ENCODE measurements at places on chromosomes 4 and X.
A peak's percentile ranks its signal among the peaks of the same experiment; 100 is the strongest.

- DNase-seq: no peak
Observed at GRCh38 chr4:61630548-61630947, 430.4 kb downstream of the ADGRL3 start.

- no peak for DNase-seq
Observed at GRCh38 chr4:92522356-92522755, 218.6 kb downstream of the GRID2 start.

DNA sequence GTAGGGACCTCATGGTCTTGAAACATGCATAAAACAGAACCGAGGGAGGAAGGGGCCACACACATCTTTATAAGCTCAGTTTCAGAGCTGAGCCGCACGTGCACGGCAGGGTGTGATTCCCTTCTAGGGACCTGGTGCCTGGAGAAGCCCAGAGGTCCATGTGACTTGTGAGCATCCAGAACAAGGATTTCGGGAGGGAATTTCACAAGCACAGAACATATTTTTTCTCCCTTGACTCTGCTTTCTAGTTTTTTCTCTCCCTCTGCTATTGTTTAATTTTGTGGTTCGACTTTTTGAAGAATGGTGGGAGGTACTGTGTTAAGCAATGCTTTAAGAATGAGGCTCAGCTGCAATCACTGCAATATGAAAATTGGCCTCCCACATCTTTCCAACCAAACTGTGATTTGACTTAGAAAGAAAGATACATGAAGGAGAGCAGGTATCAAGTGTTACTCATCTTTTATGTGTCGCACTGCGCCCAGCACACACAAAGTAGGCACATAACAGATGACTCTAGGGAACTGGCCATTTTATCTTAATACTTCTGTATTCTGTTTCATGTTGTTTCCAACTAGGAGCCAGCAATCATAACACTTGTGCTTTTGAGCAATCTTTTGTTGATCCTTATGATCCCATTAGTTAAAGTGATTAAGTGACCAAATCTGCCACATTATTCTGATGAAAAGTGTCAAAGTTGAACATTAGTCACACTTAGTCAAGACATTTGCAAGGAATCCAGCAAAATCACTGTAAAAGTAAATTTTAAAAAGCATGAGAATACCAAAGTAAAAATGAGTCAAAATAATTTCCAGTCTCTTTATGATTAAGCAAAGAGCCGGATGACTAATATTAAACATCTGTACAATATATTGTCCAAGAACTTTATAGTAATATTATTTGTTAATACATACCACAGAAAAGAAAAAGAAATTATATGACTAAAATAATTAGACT is 86.4 kb downstream of the SHISA3 start:
- DNase-seq: peak; percentile 88

- DNase-seq: peak; percentile 8
Observed at GRCh38 chrX:7120878-7121219, 26.7 kb upstream of the STS start.

DNA sequence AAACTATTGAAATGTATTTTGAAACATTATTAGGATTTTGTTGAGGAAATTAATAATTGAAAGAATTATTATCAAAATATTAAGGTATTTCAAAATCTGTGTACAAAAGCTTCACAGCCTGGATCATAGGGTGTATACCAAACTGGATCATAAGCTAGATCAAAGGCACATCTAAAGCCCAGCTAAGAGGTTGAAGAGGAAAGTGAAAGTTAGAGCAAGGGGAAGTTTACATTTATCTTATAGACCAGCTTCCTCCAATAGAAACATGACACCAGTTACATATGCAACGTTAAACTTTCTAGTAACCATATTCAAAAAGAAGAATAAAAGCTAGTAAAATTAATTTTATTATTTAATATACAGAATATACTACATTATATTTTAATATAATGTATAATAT is 227.2 kb upstream of the BMP3 start:
- no peak for DNase-seq

DNA sequence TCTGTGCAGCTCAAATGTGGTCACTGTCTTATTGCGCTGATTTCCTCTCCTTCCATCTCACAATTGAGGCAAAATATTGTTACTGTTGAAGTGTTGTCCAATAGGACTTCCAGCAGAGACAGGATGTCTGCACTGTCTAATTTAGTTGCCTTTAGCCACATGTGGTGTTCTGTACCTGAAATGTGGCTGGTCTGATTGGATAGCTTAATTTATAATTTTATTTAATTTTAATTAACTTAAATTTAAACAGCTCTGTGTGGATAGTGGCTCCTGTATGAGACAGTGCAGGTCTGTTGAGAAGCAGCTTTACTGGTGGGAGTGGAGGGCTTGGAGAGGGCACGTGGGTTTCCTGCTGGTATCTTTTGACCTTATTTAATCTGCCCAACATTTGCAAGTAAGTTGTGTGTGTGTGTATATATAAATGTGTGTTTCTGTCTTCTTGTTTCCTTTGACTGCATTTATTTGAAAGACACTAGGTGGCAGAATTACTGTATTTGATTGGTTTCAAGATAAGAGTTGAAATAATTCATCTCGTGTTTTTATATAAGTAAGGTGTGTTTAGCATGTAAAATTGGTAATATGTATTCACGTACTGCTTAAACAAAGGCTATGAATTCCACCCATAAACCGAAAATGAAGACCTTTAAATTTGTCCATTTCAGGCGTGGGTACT is 55.3 kb upstream of the MSANTD1 start:
- DNase-seq: peak; percentile 27

DNA sequence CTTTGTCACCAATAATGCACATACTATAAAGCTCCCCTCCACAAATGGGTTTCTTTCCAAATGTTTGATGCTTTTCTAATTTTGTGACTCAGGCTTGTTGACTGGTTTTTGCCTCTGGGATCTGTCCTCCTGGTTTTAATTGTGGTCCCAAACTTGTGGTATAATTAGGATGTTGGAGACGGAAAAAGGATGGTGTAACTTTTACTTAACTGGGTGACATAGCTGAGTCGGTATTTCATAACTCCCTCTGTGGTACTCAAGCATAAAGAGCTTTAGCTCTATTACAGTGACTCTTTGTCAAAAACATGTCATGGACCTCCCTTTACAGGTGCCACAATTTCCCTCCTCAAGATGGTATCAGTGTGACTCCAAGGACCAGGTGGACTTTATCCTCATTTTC is 119.7 kb upstream of the RBPJ start:
- DNase-seq: no peak

GRCh38 chr4:145528601-145529000 is 46.9 kb downstream of the SMAD1 start:
- no peak for DNase-seq

DNA sequence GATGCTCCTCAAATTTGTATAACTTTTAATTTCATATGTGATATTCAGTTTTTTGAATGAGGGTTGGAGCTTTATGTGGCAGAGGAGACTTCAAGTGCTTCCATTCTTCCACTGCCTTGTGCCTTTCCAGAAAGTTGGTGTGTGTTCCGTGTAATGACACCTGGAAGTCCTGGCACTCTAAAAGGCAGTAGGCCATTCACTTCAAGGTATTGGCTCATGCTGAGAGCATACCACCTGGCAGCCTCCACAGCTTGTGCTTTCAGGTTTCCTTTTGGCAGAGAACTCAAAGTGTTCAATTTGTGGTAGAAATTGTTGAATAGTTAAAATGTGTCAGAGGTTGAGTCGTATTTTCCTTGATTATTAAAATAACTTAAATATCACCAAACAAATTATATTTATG is 49.6 kb downstream of the GRIA2 start:
- no peak for DNase-seq

GRCh38 chr4:147975933-147976928 is 244.3 kb downstream of the ARHGAP10 start:
- peak; percentile 49 for DNase-seq

GRCh38 chr4:137994853-137995252 is 247.3 kb downstream of the SLC7A11 start:
- peak; percentile 22 for DNase-seq

- DNase-seq: peak; percentile 86
Observed at GRCh38 chr4:80045786-80046185, 27.2 kb downstream of the ANTXR2 start.

- no peak for DNase-seq
Observed at GRCh38 chr4:181364504-181364903, 878.7 kb upstream of the TENM3 start.

DNA sequence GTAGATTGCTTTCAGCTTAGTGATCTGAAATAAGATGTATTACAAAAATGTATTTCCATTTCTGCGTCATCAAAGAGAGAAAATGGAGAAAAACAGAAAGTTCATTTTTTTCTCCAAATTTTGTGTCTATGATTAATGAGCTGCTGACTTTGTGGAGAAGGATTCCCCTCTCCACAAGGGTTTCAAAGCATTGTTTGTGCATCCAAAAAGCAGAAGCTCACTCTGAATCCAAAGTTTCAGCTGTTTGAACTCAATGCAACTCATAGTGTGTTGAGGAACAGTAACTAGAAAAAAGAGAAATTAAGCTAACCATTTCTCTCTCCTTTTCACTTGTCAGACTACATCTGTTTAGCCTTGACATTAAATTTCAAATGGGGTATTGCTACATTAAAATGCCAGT is 62.9 kb upstream of the SLC7A11 start:
- DNase-seq: no peak

DNA sequence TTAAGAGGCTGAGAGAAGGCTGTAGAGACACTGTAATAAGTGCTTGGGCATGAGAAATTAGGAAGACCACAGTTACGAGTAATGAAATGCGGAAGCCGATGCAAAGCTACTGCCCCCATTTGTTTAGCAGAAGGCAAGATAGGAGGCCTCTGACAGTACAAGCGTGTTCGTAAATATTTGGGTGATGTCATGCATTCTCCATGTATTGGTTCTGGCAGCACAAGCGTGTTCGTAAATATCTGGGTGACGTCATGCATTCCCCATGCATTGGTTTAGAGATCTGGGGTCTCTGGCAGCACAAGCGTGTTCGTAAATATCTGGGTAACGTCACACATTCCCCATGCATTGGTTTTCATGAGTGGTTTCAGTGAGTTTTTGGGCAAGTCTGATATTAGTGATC is 661.5 kb upstream of the FRG1 start:
- no peak for DNase-seq

- peak; percentile 58 for DNase-seq
Observed at GRCh38 chr4:170672381-170672965, 582.7 kb upstream of the AADAT start.

GRCh38 chrX:18887177-18887824 is 96.6 kb downstream of the PHKA2 start:
- no peak for DNase-seq

DNA sequence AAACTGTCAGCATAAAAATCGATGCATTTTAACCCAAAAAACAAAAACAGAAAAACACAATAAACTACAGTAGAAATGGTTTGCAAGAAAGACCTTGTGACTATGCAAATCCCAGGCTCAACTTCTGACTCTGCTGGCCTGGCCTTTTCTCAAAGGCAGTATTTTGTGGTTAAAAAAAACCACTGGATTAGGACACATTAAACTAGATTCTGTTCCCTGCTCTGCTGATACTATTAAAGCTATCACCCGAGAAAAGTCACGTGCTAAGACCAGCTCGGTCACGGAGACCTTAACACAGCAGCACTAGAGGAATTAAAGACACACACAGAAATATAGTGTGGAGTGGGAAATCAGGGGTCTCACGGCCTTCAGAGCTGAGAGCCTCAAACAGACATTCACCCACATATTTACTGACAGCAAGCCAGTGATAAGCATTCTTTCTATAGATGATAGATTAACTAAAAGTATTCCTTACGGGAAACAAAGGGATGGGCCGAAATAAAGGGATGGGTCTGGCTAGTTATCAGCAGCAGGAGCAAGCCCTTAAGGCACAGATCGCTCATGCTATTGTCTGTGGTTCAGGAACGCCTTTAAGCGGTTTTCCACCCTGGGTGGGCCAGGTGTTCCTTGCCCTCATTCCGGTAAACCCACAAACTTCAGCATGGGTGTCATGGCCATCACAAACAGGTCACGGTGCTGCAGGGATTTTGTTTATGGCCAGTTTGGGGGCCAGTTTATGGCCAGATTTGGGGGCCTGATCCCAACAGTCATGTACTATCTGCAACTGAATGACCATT is 16.1 kb downstream of the CBR4 start:
- DNase-seq: peak; percentile 46

GRCh38 chr4:25656031-25656430 is 380 bp downstream of the SLC34A2 start:
- no peak for DNase-seq

- peak; percentile 37 for DNase-seq
Observed at GRCh38 chrX:55488006-55488592, 1.5 kb downstream of the USP51 start.

GRCh38 chrX:25650216-25650820 is 487.8 kb upstream of the MAGEB18 start:
- peak; percentile 38 for DNase-seq

DNA sequence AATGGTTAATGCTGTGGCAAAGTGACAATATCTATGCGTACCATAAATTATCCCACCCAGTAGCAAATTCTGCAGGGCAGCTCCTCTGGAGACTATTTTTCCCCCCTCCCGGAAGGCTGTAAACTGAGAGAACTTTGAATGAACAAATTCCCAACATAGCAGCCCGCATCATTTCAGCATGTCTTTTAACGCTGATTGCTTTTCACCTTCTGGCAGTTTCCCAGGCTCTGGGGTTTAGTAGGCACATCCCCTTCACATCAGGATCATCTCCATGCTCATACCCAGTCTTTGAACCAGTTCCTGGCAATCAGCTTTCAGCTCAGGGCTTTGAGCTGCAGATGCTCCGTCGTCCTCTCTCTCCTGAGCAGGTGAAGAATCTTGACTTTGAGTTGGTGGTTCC is 26.6 kb upstream of the WDR1 start:
- no peak for DNase-seq

- DNase-seq: no peak
Observed at GRCh38 chr4:101956068-101956825, 165.7 kb downstream of the BANK1 start.

DNA sequence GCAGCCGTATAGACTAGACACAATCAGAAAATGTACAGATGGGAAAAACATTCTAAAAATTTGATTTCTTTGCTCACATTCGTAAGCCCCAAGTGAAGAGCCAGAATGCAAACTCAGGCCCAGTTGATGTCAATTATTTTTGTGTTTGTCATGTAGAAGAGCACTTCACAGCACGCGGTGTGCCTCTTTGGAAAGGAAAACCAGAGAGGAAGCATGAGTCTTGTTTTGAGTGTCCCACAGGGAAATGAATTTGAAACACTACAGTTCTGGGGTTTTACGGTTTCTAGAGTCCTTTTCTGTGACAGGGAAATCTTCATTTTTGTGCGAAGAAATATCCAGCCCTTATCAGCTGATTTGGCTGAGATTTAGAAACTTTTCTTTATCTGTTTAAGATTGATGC is 554.6 kb upstream of the BOD1L1 start:
- no peak for DNase-seq

- no peak for DNase-seq
Observed at GRCh38 chr4:87257523-87257922, 37.1 kb upstream of the KLHL8 start.

DNA sequence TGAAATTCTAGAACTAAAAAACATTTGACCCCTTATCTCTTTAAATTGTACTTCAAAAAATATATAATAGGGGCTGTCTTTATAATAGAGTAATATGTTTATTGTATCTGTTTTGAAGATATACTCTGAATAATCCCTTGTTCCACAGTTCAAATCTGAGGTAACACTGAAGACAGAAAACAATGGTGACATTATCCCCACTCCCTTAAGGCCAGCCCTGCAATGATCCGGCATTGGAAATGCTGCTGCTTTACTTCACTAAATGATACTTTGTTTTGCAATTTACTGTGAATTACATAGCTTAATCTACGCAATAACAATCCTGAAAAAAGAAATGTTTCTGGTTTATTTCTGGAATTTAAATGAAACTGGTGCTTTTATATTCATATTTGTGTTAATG is 34.4 kb upstream of the ZFP42 start:
- DNase-seq: no peak
